ENCODE measurements at places on chromosomes 7 and 10. TPM values are rescaled to one million over a fixed set of nuclear protein-coding genes. Genes with fewer than 3 reads are reported as not detected.
A peak's percentile ranks its signal among the peaks of the same experiment; 100 is the strongest.

DNA sequence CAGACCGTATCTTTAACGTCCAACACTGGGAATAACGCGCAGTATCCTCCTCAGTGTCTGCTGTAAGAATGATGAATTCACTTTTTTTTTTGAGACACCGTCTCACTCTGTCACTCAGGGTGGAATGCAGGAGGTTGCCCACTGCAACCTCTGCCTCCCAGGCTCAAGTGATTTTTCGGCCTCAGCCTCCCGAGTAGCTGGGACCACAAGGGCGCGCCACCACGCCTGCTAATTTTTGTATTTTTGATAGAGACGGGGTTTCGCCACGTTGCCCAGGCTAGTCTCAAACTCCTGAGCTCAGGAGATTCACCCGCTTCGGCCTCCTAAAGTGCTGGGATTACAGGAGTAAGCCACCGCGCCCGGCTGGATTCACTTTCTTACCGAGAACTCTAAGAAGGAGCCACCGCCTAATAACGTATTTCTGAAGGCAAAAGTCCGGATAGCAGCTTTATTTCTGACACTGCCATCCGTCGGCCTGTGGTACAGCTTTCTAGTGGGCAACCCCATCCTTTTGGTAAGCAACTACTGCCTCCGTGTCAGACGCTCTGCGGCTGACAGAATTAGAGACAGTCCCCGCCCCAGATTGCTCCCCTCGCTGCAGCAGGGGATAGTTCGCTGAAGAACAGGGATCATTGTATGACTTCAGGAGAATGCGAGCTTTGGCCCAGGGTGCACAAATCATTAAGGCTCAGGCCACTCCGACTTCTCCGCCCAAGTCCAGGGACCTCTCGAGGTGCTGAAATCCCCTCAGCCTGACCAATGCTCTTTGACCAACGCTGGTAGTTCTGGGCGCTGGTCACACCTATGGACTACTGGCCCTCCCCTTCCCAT is 662 bp downstream of the POLR3A start:
- no peaks in the 10 kb centered on the region for H3K27me3 ChIP-seq
- peak overlapping the region; percentile 92 for H3K27ac ChIP-seq
- peaks cover 30% of the 10 kb centered on the region for H3K36me3 ChIP-seq
- peak overlapping the region; percentile 99 for H3K4me3 ChIP-seq
- peaks cover 22% of the 10 kb centered on the region for H3K4me1 ChIP-seq

- H3K4me1 ChIP-seq, result peaks cover 16% of the 10 kb centered on the region
- H3K36me3 ChIP-seq, result no peaks in the 10 kb centered on the region
- no peak for DNase-seq
Measured at GRCh38 chr10:127990846-127991542, 84.1 kb downstream of the PTPRE start.

- peak overlapping the region; percentile 56 for H3K4me3 ChIP-seq
- no peak for DNase-seq
- H3K4me1 ChIP-seq, result peaks cover 82% of the 10 kb centered on the region
- H3K27me3 ChIP-seq, result no peaks in the 10 kb centered on the region
- H3K36me3 ChIP-seq, result peaks cover 4% of the 10 kb centered on the region
Measured at GRCh38 chr10:79079490-79080355, 11.0 kb downstream of the ZMIZ1 start.

DNA sequence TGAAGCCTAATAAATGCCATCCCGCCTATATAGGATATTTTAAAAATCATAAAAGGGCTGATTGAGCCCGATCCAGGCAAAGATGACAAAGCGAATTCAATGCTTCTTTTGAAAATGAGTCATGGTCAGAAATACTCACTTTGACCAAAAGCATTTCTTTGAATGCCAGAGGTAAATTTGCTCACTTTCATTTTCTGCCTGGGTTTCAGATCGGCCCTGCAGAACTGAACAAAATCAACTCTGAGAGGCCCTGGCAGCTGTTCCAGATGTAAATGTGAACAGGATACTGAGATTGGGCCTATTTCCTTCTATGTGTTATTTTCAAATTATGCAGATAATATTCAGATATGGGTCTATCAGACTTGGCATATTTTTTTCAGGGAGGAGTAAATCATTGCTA is 114.8 kb upstream of the ARID5B start:
- no peaks in the 10 kb centered on the region for H3K36me3 ChIP-seq
- H3K4me3 ChIP-seq, result no peak overlapping the region
- no peaks in the 10 kb centered on the region for H3K27me3 ChIP-seq
- H3K4me1 ChIP-seq, result no peaks in the 10 kb centered on the region

GRCh38 chr7:74633451-74633921 is 24.0 kb upstream of the GTF2I start:
- no peaks in the 10 kb centered on the region for H3K27me3 ChIP-seq
- H3K4me1 ChIP-seq, result peaks cover 7% of the 10 kb centered on the region
- DNase-seq, result no peak
- H3K36me3 ChIP-seq, result no peaks in the 10 kb centered on the region

Gene ZMIZ1
- total RNA-seq, result 102 TPM

Gene RNF133
- total RNA-seq, result 0.22 TPM

Measured in type B pancreatic cell (in vitro differentiated cells).